D341Med (cell line): ENCODE measurements at places on chromosomes 1 and 21.

DNA sequence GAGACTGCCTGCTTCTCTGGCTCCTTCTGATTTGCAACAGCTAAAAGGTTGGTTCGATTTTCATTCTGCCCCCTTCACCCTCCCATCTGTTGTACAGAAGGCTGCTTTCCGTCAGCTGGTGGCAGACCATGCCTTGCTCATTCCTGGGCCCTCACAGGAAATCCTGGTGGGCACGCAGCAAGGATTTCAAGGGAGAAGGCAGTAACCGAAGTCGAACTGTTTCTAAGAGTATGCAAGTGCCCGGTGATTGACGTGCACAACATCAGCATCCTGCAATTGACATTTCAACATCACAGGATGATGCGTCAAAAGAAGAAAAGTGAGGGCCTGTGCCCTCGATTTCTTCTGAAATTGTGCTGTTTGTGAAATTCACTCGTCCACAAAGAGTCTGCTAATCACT is 83.8 kb downstream of the PLPP3 start:
- no peak for DNase-seq

DNA sequence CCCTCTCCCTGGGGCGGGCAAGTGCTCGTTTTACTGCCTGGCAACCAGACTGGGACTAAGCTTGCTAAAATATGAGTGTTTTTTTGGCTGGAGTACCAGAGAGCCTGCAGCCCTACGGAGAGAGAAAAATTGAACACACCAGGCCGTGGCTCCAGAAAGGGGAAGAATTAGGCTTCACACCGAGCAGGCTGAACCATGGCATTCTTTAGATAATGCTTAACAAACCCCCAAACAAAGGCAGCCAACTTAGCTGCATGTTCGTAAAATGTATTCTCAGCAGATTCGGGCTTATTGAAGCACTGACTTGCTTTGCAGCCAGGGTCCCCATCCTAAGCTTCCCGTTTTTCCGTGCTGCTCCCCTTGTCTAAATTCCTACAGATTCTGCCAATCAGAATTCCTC is 76.6 kb downstream of the LMX1A start:
- DNase-seq, result no peak

DNA sequence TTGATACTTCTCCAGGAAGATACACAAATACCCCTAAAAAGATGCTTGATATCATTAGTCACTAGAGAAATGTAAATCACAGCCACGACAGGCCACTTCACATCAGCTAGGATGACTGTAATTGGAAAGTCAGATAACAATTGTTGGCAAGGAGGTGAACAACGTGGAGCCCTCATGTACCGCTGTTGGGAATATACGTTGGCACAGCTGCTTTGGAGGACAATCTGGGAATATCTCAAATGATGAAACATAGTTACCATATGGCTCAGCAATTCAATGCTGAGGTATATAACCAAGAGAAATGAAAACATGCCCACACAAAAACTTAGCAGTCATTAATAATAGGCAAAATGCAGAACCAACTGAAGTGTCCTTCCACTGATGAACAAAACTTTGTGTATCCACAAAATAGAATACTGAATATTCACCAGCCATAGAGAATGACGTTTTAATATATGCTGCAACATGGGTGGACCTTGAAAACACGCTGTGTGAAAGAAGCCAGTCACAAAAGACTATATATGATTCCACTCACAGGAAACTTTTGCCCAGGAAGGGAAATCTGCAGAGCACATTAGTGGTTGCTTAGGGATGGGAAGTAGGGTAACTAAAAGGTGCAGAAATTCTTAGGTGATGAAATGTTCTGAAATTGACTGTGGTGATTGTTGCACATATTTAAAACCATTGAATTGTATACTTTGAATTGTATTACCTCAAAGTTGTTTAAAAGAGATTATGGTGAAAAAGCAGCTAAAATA is 95.4 kb downstream of the AHCTF1 start:
- no peak for DNase-seq

- no peak for DNase-seq
Observed at GRCh38 chr1:248590055-248590454, 7.4 kb downstream of the OR2T10 start.

GRCh38 chr1:243475966-243476365 is 220.1 kb downstream of the SDCCAG8 start:
- DNase-seq, result no peak

- DNase-seq, result no peak
Observed at GRCh38 chr1:100266741-100267140, 725 bp downstream of the RTCA start.

DNA sequence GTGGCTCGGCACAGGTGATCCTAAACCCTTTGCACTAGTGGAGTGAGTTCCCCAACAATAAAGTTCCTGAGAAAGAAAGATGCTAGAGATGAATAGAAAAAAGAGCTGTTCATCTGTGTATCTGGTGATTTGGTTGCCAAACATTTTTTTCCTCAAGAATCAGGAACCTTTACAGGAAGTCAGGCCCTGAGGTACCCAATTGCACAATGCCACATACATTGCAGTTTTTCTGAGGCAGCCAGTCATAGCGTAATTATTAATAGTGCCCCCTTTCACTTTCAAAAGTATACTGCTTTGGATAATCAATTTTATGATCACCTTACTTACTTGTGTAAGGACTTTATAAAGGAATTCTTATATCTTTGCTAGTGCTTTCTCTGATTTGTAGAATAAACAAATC is 346.3 kb upstream of the POU3F1 start:
- DNase-seq, result no peak

DNA sequence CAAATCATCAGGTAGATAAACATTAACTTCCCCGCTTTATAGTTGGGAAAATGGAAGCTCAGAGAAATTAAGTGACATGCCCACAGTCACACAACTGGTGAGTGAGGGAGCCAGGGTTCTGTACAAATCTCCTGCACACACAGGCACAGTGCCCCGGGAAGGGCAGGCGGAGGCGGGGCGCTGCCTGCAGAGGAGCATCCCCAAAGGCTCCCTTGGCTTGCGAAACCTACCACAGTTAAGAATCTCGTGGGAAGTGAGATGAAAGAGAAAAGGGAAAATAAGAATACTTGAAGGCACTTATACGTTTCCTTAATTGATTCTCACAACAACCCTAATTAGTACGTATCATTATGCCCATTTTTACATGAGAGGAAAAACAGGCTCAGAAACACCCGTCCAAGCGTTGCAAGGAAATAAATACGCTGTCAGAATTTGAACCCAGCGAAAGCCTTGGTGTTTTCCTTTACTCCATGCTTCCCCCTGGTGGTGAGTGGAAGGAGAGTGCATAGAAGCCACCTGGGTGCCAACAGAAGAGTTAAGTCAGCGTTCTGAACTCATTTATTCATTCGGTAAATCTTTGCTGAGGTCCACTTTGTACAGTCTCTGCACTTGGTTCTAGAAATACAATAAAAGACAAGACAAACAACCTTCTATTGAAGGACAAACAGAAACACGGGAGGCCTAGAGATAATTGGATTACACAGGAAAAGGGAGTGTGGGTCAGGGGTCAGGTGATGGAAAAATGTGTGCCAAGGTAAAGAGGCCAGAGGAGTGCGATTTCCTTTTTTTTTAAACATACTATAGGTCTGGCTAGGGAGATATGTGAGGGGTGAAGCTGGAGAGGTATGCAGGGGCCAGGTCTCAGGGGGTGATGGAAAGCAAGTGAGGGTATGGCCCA is 28.4 kb downstream of the ACP6 start:
- peak; percentile 73 for DNase-seq

- DNase-seq, result no peak
Observed at GRCh38 chr1:100769906-100770646, 50.5 kb downstream of the VCAM1 start.

- no peak for DNase-seq
Observed at GRCh38 chr1:179095924-179096323, 14.1 kb downstream of the TOR3A start.

DNA sequence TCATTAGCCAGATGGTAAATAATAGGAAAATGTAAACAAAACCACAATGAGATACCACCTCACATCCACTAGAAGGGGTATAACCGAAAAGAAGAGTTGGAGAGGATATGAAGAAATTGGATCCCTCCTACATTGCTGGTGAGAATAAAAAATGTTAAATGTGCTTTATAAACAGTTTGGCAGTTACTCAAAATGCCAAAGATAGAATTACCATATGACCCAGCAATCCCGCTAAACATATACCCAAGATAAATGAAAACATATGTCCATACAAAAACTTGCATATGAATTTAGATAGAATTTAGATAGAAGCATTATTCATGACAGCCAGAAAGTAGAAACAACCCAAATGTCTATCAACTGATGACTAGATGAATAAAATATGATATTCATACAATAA is 4.4 kb upstream of the FMO2 start:
- no peak for DNase-seq

DNA sequence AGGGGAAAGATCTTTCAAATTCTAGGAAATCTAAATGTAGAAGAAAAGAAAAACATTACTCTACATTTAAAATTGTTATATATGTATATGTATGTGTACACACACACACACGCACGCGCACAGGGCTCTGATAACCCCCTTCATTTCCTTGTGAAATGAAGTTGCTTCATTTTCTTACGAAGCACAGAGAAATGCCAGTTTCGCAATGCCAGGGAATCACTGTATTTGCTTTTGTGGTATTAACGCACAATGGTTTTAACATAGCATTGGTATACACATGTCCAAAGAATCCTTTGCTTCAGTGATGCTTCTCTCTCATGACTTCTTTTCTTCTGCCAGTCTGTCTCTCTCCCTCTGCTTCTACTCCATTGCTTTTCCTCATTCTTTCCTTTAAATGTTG is 8.4 kb upstream of the DDAH1 start:
- no peak for DNase-seq

- no peak for DNase-seq
Observed at GRCh38 chr1:58657082-58657481, 42.8 kb downstream of the MYSM1 start.

DNA sequence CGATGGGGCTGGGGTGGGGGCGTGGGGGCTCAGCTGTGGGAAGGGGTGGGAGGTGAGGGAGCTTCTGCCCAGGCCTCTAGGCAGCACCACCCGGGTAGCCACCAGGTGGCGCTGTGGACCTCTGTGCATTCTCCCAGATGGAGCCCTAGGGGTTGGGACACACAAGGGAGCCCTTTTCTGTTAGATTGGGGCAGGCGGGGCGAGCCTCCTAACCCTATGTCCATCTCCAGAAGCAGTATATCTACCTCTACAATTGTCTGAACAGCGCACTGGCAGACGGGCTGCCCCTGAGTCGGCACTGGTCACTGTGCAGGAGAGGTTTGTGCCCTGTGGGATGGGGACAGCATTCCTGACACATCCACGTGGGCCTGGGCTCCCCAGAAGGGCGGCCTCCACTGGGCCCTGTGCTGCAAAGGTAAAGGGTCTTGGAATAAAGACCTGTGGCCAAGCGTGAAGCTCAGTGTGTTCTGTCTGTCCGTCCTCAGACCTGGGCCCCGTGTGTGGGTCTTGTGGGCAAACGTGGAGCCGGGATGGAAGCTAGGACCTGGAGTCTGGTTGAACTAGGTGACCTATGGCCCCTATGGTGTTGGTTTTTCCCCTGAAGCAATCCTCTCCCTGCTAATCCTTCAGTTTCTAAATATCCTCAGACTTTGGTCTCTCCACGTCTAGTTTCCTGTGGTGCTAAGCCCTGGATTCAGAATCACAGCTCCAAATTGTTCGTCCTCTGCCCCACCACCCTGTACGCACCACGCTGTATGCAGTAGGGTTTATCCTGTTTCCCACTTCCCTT is 4.4 kb upstream of the LGR6 start:
- DNase-seq, result peak; percentile 77

DNA sequence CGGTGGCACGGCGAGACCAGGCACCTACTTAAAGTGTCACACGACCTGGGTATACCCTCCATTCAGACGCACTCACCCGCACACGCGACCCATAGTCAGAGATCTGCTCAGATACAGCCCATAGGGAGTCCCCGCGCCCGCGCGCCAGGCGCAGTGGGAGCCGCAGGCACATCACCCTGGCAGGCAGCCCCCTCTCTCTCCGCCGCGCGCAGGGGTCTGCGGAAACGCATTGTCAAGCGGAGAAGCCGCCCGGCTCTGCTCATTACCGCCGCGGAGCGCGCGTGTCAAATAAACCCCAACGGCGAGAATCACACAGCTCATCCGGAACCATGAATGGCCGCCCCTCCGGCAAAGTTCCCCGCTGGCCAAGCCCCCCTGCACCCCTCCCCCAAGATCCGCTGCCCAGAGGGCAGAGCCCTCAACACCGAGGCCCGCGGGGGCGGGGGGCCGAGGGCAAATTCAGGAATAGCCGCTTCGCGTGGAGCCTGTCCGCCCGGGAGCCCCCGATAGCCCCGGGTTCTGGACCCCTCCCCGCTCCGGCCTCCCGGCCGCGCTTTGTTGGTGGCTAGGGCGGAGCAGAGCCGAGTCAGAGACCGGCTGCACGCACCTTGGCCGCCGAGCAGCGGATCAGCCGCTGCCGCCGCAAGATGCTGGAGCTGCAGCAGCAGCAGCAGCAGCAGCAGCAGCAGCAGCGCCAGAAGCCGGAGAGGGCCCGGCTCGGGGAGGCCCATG is 522 bp downstream of the LRP8 start:
- peak; percentile 74 for DNase-seq

DNA sequence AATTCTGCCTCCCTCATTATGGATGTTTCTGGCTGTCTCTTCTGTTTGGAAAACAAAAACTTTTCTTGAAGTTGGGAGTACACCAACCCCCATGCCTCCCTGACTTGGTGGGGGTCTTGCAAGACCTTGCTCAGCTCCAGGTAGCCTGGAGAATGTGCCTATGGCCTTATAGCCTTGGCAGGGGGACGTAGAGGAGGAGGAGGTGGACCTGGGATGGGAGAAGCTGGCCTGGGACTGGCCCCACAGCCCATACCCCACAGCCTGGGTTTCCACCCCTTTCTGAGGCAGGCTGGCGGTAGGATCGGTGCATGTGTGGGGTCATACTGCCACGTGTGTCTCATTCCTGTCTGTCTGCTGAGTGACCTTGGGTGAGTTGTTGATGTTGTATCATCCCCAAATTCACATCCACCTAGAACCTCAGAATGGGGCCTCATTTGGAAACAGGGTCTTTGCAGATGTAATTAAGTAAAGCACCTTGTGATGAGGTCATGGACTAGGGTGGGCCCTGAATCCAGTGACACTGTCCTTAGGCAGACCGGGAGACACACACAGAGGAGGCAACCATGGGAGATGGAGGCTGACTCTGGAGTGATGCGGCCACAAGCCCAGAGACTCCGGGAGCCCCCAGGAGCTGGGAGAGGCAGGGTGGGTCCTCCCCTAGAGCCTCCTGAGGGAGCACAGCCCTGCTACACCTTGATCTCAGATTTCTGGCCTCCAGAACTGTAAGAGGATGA is 18.5 kb downstream of the OBSCN start:
- DNase-seq, result peak; percentile 19

GRCh38 chr1:203129501-203130231 is 2.1 kb downstream of the ADORA1 start:
- peak; percentile 33 for DNase-seq

- no peak for DNase-seq
Observed at GRCh38 chr1:183653876-183654451, 848 bp upstream of the APOBEC4 start.

GRCh38 chr1:116076831-116077230 is 34.4 kb upstream of the MAB21L3 start:
- no peak for DNase-seq

- no peak for DNase-seq
Observed at GRCh38 chr1:212712451-212713303, 13.0 kb upstream of the BATF3 start.

GRCh38 chr1:228721407-228721806 is 13.9 kb upstream of the RHOU start:
- DNase-seq, result no peak

- DNase-seq, result no peak
Observed at GRCh38 chr1:51729824-51730301, 113.0 kb downstream of the OSBPL9 start.

- no peak for DNase-seq
Observed at GRCh38 chr21:33658919-33659567, 16.7 kb downstream of the ITSN1 start.

GRCh38 chr1:159205225-159205624 is 550 bp downstream of the ACKR1 start:
- DNase-seq, result no peak
